ENCODE measurements at places on chromosomes 4 and X.

DNA sequence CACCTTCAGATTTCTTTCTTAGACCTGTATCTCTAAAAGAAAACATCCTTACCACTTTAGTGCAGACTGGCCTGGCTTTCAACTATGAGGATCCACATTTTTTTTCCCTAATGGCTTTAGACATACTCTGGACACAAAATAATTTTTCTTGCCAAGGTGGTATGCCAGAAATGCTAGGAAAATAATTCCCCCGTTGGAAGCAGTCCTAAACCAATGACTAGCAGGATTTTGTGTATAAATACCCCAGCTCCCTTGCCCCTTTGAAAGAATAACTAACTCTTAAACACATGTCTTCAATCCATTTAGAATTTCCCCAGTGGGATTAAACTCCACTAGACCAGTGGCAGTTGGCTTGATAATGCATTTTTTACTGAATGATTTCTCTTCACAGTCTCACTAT, 500.5 kb upstream of the FTHL17 start:
- DNase-seq: no peak

DNA sequence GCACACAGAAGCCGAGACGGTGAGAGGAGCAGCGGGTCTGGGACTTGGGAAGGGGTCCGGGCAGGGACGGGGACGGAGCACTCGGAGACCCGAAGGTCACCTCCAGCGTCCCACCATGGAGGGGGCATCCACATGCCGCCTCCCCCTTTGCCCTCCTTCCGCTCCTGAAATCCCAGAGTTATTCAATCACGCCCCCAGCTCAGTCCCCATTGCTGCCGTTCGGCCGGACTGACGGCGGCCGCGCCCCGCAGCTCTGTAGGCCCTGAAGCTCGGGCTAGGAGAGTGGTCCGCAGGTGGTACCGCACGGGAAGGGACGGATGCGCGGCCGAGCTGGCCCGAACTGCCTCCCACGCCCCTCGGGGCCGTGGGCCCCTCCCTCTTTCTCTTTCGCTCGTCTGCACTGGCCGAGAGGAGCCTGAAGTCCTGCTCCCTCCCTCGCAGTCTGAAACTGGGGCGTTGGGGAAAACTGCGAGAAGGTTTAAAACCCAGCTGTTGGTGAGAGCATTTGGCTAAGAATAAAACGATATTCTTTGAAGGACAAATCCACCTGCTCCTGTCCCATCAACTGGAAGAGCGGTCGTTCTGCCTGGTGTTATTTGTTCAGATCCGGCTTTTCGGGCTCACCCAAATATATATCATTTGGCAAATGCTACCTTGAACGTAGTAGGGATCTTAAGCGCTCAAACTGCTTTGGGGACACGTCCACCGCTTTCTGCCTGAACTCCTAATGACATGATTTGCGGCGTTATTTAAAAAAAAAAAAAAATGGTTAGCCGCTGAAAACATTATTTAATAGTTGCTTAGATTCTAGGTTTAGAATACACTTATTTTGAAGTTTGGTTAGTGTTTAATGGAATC, 719 bp downstream of the USO1 start:
- peak; percentile 22 for DNase-seq

- DNase-seq: no peak
Measured at GRCh38 chr4:73741031-73741749, 821 bp downstream of the CXCL8 start.

GRCh38 chrX:150081076-150081475, 142.8 kb upstream of the EOLA2 start:
- DNase-seq: no peak

DNA sequence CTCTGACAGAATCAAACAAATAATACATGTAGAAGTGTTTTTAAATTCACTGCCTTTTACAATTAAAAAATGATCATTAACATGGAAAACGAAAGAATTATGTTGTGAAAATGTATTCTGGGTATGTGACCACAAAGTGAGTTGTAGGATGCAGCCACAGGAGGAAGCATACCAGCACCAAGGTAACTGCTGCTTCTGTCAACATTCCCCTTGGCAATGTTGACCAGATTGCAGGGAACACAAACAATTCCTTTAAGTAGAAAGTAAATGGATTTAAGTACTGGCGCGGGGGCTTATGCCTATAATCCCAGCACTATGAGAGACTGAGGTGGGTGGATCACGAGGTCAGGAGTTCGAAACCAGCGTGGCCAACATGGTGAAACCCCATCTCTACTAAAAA, 1877.9 kb upstream of the PCDH7 start:
- no peak for DNase-seq

- DNase-seq: no peak
Measured at GRCh38 chr4:105469736-105470135, 4.1 kb downstream of the PPA2 start.

DNA sequence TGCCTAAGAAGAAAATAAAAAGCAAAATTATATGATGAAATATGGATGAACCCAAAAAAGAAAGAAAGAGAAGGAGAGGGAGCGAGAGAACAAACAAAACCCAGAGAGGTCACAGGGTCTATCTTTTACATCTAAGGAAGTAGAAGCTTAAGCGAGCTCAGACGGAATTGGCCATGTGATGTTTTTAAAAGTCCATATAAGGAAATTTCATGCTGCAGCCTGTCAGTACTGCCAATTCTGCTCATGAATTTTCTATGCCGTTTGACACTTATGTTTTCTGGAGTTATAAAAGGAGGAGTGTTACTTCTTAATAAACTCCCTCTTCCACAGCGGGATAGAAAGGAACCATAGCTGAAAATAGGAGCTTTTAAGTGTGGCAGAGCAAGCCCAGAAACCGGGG, 32.9 kb upstream of the DCX start:
- no peak for DNase-seq

DNA sequence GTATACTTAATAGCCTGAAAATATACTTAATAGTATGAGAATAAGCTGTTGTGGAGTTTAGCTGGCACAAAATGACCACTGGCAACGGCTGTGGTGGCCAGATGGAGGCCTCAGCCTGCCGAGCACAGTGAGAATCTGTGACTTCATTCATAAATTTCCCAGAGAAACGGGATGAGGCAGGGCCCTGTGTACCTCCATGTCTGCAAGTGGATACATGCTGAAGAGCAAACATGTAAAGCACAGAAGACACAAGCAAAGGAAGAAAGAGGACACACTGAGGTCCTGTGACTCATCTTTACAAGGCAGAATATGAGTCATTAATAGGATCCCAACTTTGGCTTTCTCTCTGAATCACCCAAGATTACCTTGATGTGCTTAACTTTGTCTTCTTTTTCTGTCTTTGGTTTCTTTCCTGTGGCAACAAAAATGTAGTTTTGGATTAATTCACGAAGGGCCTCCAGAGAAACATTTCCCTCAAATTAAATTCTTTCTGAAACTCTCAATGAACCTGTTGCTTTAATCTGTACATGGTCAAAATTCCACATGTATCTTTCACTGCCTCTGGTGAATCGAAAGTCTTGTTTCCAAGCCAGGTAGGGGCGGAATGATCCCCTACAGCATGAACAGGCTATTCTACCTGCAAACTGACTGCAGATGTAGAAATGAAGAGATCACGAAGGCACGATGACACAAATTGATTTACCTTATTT, 56.4 kb downstream of the IRF2 start:
- DNase-seq: no peak

DNA sequence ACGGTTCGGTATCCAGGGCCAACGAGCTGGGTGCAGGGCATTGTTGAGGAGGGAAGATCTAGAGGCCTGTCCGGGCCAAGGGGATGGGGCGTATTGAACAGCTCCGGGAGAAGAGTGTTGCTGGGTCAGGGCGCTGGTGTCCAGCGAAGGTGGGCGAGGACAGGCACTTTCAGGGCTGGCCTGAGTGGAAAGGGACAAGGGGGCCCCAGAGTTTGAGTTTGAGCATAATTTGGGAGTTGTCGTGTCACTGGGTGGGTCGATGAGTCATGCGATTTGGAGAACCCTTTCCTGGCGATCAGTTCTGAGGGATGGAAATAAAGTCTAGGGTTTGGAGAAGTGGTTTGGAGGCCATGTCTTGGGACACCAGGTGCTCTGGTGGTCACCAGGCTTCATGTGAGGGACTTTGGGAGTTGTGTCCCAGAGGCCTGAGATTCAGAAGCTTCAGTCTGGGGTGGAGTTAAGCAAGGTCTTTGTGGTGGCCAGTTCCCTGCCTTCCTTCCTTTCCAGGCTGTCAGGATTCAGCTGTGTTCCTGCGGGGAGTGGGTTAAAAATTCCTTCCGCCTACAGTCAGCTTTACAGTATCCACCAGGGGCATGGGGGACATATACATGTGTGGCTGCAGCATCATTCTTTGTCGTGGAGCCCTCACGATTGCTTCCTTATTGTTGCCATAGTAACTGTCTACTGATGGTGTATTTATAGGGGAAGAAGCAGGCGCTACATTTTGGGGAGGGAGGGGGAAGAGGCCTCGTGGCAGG, 504 bp downstream of the PRRG3 start:
- no peak for DNase-seq

GRCh38 chr4:14221176-14221575, 593.7 kb upstream of the BOD1L1 start:
- no peak for DNase-seq

DNA sequence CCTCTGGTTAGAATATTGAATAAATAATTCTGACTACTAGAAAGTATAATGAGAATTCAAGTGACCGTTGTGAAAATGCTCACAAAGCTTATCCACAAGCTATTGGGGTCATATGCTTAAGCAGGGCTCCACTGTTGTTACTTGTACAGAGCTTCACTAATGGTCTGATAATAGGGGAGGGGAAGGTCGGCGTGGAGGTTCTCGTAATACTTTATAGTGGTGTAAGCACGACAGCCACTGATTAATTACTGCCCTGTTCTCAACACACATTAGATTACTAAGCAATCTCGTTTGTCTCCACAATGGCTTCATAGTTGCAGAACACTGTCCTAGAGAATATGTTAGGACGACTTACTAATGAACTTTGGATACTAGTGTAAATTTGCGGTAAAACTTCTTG, 11.6 kb downstream of the UNC5C start:
- DNase-seq: no peak

- no peak for DNase-seq
Measured at GRCh38 chrX:129593137-129593536, 53.1 kb downstream of the OCRL start.

- no peak for DNase-seq
Measured at GRCh38 chr4:17120761-17121160, 222.3 kb upstream of the LDB2 start.

- DNase-seq: no peak
Measured at GRCh38 chr4:159201168-159201567, 98.3 kb downstream of the RAPGEF2 start.

GRCh38 chrX:24498181-24498580, 33.1 kb downstream of the PDK3 start:
- no peak for DNase-seq
